Occipital lobe (tissue), 3 donors: ENCODE measurements at places on chromosomes 5 and 9.

DNA sequence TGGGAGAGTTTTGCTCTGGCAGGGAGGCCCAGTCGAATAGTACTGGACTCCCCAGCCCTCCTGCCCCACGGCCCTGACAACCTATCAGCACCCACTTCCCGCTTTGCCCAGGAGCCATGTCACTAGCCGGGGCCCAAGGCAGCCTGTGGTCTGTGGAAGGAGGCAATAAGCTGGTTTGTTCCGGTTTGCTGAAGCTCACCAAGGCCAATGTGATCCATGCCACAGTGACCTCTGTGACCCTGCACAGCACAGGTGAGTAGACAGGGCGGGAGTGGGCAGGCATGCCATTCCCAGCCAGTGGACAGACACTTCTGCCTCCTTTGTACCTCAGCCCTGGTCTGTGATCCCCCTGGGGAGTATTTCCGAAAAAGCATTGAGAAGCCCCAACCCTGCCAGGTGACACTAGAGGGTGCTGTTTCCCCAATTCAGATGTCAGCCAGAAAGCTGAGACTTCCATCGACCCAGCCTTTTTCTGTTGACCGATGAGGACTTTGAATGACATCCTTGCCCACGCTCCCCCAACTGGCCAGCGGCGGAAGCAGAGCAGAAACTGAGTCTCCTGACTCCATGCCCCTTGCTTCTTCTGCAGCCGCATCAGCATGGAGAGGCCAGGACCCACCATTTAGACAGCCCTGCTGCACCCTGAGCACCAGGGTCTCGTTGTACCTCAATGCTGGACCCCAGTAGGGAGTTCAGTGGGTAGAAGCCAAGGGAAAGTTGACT is 9.6 kb downstream of the PCYOX1L start:
- DNase-seq = peak; percentile 24

GRCh38 chr5:116905885-116906284 is 331.3 kb upstream of the SEMA6A start:
- no peak for DNase-seq

- DNase-seq = no peak
Measured at GRCh38 chr9:14092344-14092743, 221.6 kb downstream of the NFIB start.

DNA sequence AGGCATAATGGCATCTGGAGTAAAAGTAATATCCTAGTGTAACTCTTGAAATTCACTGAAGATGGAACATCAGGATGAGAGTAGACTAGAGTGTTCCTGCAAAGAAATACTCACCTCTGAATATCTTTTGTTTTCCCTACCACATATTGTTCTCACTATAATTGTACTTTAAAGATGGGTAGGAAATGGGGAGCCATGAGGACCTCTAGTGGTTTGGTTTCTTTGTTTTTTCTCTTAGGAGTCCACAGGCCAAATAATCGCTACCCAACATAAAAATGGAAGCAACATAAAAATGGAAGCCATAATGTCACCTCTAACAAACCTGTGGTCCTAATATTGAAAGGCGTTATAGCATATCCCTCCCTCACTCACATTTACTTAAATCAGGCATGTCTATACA is 2375.8 kb downstream of the MAT2B start:
- no peak for DNase-seq

DNA sequence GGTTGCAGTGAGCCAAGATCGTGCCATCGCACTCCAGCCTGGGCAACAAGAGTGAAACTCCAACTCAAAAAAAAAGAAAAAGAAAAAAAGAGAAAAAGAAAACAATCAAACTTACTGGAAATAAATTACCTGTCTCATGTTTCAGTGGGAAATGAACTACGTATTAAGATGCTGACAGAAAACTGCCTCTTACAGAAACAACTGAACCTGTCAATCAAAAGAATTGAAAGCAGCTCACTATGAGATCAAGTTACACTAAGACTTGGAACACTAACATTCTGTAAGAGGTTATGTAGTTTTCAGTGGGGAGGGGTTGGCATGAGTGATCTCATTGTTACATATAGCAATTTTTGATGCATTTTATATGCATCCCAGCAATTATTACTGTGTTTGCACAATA is 64.4 kb upstream of the SPATA31E1 start:
- DNase-seq = no peak

- peak; percentile 68 for DNase-seq
Measured at GRCh38 chr5:68287976-68288706, 72.6 kb downstream of the PIK3R1 start.

GRCh38 chr5:95446560-95447221 is 55.5 kb downstream of the FAM81B start:
- DNase-seq = no peak

DNA sequence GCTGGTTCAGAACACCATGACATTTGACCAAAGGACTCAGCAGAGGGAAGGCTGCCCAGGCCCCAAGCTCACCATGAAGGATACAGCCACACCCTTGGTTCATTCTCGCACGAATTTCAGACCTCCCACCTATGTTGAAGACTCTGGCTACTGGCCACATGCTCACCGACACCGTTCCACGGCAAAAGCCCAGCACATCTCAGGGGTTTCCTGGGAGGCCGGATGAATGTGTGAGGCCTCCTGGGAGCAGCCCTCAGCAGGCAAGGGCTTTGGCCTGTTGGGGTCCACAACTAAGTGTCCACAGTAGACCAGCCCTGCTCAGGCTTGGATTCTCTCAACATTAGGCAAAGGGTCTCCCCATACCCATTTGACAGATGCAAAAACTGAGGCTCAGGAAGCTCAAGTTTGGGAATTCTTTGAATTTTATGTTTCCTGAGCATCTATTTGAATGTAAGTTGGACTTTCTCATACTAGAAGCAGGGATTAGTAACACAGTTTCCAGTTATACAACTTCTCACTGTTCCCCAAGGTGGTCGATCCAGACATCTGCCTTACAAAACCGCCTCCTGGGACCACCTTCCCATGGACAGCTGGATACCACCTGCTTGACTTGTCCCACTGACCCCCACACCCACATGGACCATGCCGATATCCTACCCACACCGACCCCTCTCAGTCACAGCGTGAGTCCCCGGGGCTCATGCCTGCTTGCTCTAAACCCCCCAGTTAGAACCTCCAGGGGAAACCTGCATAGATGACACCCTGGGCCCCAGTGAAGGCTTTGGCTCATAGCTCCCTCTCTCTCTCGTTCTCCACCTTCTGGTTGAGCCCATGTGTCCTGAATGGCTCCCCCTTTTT is 27.9 kb downstream of the CCT5 start:
- DNase-seq = no peak

DNA sequence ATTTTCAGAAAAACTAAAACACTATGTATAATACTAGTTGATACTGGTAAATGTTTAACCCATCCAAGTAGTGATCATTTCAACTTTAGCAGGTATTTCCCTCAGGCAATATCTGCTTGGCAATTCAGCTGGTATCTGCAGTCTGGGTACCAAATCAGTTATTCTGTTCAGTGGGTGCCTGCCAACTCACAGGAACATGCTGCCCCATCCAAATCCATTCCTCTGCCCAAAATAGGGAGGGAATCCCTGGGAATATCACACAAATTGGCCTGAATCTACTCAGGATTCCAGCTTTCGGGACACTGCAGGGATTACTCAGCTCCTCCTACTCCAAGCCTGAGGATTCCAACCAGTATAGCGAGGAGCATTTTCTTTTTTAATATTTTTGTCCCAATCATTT is 61.7 kb upstream of the PDE4D start:
- peak; percentile 29 for DNase-seq

DNA sequence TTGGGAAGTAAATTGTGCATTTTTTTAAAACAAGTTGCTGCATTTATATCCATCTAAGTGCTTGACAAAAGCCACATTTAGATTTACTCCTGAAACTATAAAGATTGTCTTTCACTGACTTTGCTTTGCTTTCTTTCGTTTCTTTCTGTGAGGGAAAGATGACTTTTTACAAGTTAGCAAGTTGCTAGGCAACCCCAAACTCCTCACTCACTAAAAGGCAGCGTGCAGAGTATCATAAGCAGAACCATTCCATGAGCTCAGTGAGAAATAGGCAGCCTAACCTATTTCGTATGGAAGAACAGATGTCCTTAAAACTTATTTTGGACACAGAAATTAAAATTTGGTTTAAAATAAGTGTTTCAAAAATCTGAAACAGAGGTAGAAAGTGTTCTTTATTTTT is 29.0 kb downstream of the KLF9 start:
- DNase-seq = no peak

GRCh38 chr9:133707065-133707762 is 30.9 kb downstream of the SARDH start:
- DNase-seq = no peak
